Activated T-helper 1 cell treated with Interleukin-2 at 50 U/mL for 16 hours (primary cell): ENCODE measurements at places on chromosomes 4 and X.

GRCh38 chr4:57410331-57411052, 300.3 kb upstream of the IGFBP7 start:
- no peak for DNase-seq

DNA sequence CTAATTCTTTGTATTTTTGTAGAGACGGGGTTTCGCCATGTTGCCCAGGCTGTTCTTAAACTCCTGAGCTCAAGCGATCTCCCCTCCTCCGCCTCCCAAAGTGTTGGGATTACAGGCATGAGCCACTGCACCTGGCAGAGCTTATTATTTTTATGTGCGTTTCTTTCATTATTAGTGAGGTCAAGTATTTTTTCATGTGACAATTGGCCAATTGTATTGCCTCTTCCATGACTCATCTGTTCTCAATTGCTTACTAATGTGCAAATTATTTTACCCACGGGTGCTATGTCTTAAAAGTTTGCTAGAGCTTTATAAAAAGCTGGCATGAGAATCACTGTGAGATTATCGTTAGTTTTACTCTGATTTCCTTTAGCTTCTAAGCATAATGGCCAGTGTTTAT, 13.0 kb upstream of the ARX start:
- no peak for DNase-seq

DNA sequence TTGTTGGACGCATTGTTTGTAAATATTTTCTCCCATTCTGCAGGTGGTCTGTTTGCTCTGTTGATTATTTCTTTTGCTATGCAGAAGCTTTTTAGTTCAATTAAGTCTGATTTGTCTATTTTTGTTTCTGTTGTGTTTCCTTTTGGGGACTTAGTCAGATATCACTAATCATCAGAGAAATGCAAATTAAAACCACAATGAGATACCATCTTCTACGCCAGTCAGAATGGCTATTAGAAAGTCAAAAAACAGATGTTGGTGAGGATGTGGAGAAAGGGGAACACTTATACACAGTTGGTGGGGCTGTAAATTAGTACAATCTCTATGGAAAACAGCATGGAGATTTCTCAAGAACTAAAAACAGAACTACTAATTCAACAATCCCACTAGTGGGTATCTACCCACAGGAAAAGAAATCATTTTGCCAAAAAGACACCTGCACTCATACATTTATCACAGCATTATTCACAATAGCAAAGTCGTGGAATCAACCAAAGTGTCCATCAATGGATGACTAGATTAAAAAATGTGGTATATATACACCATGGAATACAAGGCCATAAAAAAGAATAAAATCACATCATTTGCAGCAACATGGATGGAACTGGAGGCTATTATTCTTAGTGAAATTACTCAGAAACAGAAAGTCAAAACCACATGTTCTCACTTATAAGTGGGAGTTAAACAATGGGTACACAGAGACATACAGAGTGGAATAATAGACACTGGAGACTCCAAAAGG, 8.1 kb downstream of the COQ2 start:
- no peak for DNase-seq

GRCh38 chr4:3250438-3250955, 1.5 kb downstream of the MSANTD1 start:
- DNase-seq, result no peak

DNA sequence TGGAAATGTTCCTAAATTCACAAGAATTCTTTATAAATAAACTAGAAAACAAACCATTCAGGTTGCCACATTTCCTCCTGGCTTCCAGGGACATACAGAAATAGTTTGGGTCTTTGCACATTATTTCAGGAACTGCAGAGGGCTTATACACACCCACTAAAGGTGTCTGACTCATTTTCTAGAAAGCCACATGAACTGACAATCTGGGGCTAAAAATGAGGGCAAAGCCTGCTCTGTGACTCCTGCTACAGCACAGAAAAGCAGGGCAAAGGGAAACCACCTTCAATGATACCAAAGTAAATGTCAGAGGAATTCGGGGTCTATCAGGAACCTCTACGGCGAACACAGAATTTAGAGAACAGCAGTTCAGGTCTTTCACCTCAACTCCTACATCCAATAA, 112.2 kb upstream of the MAP3K15 start:
- DNase-seq, result no peak

- DNase-seq, result no peak
Observed at GRCh38 chrX:150697641-150698040, 4.4 kb downstream of the MTMR1 start.

DNA sequence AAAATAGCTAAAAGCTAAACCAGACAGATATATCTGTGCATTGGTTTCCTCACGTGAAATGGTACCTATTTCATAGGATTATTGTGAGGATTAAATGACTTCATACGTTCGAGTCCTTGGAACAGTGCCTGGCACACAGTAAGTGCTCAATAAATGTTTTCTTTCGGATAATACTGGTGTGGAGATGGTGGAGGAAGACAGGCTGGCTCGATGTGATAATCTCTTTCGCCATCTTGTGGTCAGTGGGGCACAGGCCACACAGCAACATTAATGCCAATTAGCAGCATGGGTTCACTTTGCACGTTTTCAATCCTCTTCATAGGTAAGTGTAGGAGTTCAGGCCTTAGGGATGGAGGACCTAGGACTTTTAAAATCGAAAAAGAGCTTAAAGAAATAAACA, 9.3 kb downstream of the PAGE4 start:
- no peak for DNase-seq

GRCh38 chrX:627510-627981, 3.0 kb upstream of the SHOX start:
- no peak for DNase-seq

DNA sequence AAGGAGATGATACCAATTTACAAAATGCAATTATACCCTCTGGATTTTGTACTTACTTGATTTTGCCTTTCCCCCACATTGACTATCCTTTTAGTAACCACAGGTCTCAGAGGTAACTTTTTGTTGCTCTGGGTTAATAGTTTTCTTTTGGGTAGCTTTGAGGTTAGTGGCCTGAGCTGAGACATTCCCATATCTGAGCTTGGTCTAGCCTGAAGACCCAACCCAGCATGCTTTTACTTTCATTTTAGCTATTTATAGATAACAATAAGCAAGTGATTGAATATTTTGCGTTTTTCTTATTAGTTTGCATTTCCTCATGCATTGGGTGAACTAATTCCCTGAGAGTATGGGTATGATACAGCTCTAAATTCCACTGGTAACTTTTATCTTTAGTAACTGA, 11.8 kb downstream of the HTN1 start:
- no peak for DNase-seq

GRCh38 chrX:129593137-129593536, 53.1 kb downstream of the OCRL start:
- DNase-seq, result no peak

GRCh38 chr4:61984260-61984909, 784.3 kb downstream of the ADGRL3 start:
- no peak for DNase-seq

- DNase-seq, result no peak
Observed at GRCh38 chr4:153570228-153570973, 104.2 kb downstream of the TMEM131L start.

DNA sequence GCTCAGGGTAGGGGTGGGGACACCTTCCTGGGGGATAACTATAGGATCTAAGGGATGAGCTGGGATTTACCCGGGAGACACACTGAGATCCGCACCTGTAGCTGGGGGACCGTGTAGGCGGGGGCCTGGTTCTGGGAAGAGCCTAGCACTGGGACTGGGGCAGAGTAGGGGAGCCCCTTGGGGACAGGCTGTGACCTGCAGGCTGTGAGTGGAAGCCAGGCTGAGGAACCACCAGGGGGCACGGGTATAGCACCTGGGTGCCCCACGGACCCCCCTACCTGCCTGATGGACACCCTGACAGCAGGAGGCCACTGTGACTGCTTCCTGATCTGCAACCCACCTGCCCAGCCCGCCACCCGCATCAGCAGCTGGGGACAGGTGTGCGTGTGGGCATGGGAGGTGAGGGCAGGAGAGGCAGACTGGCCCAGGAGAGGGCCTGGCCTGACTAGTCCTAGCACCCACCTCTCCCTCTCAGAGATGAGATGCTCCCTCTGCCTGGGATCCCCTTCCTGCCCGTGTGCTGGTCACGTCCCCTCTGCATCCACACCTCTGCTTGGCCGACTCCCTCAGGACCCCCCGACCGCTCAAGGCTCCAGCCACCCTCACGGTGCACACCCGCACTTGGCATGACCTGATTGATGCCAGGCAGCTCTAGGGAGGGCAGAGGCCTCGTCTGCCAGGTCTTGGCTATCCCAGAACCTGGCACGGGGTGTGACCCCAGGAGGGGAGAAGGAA, 94.2 kb upstream of the NKX1-1 start:
- no peak for DNase-seq

- no peak for DNase-seq
Observed at GRCh38 chrX:51641421-51642021, 22.8 kb upstream of the CENPVL3 start.

GRCh38 chrX:41127477-41128192, 42.4 kb downstream of the USP9X start:
- no peak for DNase-seq

GRCh38 chr4:116015062-116015461, 901.6 kb upstream of the NDST4 start:
- no peak for DNase-seq

- no peak for DNase-seq
Observed at GRCh38 chr4:180932370-180933001, 1310.7 kb upstream of the TENM3 start.

DNA sequence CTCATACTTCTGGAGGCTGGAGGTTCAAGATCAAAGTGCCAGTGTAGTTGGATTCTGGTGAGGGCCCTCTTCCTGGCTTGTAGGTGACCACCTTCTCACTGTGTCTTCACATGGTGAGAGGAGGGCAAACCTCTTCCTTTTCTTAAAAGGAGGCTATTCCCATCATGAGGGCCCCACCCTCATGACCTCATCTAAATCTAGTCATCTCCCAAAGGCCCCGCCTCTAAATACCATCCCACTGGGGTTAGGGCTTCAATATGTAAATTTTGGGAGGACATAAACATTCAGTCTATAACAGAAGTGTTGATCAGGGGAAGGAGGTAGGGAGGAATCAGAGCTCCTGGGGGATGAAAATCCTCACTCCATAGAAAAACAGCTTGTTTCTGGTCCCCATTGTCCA, 60.8 kb upstream of the DIPK2B start:
- DNase-seq, result no peak

DNA sequence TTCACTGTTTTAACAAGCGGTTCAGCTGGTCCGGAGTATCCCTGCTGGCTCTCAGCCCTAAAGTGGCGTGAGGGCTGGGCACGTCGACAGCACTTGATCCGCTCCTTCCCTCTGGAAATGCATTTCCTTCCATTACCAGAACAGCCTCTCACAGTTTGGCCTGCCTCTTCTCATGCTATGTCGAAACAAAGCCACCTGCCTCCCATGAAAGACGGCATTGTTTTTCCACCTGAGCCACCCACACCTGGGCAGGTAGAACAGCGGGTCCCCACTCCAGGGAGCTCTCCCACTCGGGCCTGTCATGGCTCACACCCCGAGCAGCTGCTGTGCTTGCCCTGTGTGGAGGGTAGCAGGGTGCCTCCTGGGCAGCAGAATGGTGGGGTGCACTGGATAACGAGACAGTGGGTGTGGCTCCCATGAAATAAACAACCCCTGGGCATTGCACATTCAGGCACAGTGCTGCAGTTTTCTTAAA, 86.2 kb downstream of the FHDC1 start:
- DNase-seq, result no peak

- DNase-seq, result no peak
Observed at GRCh38 chr4:186775902-186776301, 52.2 kb upstream of the FAT1 start.

DNA sequence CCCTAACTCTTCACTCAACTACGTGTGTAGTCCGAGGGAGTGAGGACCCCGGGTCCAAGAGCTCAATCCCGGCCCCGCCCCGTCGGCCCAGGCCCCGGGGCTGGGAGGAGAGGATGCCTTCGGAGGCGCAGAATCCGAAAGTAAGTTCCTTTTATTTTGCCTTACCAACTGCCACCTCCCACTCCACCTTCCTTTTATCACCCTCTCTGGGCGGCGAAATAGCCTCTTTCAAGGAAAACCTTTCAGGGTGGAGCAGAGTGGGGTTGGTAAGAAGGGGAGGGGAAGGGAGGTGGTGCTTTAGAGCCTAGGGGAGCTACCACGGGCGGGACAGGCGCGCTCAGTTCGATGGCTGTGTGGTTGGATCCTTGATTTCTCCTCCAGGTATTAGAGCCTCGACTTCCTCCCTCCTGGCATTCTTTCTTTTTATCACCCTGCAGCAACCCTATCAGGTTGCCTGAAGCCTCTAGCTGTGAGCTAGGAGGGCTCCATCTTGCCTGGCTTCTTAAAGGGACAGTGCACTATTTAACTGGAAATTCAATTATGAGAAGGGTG, 191.2 kb downstream of the RRAGB start:
- DNase-seq, result no peak

DNA sequence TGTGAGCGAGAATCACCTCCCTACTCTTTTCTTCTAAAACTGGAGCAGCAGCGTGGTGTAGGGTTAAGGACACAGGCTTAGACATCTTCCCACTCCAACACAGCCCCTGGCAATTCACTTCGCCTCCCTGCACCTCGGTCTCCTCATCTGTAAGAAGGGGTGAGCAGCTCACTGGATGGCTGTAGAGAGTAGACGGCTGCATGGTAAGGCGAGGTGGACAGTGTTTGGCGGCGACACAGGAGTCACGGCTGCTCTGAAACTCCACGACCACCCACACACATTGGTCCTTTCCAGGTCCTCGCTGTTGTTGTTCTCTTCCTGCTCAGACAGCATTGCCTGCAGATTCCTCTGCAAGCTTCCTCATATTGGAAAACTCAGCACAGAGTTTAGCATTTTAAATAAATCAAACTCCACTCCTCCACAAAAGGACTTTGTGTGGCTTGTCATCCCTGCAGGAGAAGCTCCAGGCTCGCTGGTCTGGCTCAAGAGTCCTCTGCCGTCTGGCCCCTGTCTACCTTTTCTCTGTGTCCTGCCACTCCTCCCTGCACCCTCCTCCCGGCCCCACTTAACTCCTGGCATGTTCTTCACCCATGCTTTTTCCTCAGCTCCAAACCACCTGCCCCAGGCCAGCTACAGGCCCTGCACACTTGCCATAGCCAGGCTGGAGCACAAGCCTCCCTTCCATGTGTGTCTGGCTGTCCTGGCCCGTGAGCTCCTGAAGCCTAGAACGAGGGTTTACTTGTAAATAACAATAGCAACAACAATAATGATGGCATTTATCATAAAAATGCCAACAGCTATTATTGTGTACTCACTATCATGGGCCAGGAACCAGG, 41.3 kb upstream of the CRMP1 start:
- DNase-seq, result no peak
